Epithelial cell of alveolus of lung (primary cell): ENCODE measurements at places on chromosomes 12 and 14. TPM values are rescaled to one million over a fixed set of nuclear protein-coding genes. Genes with fewer than 3 reads are reported as not detected.

SIX4 gene
- 17.6 and 22.1 TPM in 2 replicates for total RNA-seq

FGF6 gene
- not detected in 2 replicates for total RNA-seq

CLEC4E gene
- not detected in 2 replicates for total RNA-seq

MSI1 gene
- 0.16 and 0.78 TPM in 2 replicates for total RNA-seq

ESRRB gene
- total RNA-seq: not detected in 2 replicates

RBP5 gene
- not detected in 2 replicates for total RNA-seq

REP15 gene
- total RNA-seq: 1.8 TPM in 1 of 2 replicates, not detected in the other

KSR2 gene
- not detected in 2 replicates for total RNA-seq

ARHGEF40 gene
- total RNA-seq: 39.9 and 55.2 TPM in 2 replicates
